ENCODE measurements at places on chromosomes 1 and 21. TPM values are rescaled to one million over a fixed set of nuclear protein-coding genes. Genes with fewer than 3 reads are reported as not detected.

GRCh38 chr1:245874942-245875580, 632.0 kb downstream of the SMYD3 start:
- DNase-seq = no peak
- H3K27me3 ChIP-seq = no peaks in the 10 kb centered on the region
- H3K36me3 ChIP-seq = no peaks in the 10 kb centered on the region
- H3K4me1 ChIP-seq = peaks cover 8% of the 10 kb centered on the region
- H3K27ac ChIP-seq = no peak overlapping the region

DNA sequence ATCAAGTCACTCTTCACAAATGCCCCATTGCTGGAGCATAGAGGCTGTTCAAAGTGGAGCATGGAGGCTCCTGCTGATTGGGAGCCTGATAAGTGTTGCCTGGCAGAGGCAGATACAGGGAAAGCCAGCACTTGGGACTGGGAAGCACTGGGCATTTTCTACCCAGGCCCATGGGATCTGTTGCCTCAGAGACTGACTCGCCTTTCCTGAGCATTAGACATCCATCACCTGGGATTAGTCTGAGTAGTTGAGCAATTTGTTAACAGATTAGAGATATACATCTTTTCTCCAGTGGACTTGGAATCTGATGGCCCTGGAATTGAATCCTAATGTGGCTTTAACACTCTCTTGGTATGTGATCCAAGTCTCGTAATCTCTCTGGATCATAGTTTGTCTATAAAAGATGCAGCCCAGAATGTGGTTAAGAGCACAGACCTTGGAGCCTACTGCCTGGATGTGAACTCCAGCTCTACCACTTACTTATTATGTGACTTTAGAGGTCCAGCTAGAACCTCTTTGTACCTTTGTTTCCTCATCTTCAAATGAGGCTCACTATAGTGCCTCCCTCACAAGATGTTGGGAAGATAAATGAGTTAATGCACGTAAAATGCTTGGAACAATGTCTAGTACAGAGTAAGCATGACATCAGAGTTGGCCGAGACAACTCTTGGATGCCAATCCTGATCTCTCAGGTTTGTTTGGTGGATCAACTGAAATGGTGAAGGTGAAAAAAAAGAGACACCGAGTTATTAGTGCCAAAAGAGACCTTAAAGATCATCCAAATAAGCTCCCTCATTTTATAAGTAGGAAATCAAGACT, 38.3 kb upstream of the NRDC start:
- no peak for DNase-seq
- H3K36me3 ChIP-seq = no peaks in the 10 kb centered on the region
- H3K27me3 ChIP-seq = peaks cover 11% of the 10 kb centered on the region
- H3K27ac ChIP-seq = no peak overlapping the region

NCF2 gene
- 26.8 TPM for total RNA-seq

CLCA2 gene
- total RNA-seq = 147 TPM

TOMM40L gene
- 6.7 TPM for total RNA-seq

Measured in suprapubic skin (tissue), 4 donors.